ENCODE measurements at places on chromosomes 2 and 18.

GRCh38 chr2:230447455-230448451, 31.8 kb downstream of the SP100 start:
- no peak for DNase-seq

DNA sequence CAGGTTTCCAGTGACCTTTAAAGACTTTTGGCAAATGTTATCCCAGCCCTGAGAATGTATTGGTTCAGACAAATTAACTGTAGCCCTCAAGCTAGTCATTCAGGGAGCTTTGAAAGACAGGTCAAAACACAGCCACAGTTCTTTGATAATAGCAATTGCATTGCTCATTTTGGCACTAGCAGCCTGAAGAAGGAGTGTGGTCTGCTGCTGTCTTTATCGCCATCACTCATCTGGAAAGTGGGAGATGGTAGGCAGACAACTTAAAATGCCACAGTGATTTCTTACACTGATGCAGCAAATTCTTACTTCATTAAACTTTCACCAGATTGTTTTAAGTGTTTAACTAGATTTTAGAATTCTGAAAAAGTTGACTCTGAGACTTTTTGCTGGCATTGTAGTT, 47.2 kb downstream of the DOK6 start:
- no peak for DNase-seq

- DNase-seq = no peak
Measured at GRCh38 chr2:232598293-232598692, 35.1 kb upstream of the EFHD1 start.

- DNase-seq = no peak
Measured at GRCh38 chr2:28068088-28068487, 177.6 kb downstream of the BABAM2 start.

GRCh38 chr2:54380670-54381069, 75.5 kb upstream of the SPTBN1 start:
- no peak for DNase-seq

DNA sequence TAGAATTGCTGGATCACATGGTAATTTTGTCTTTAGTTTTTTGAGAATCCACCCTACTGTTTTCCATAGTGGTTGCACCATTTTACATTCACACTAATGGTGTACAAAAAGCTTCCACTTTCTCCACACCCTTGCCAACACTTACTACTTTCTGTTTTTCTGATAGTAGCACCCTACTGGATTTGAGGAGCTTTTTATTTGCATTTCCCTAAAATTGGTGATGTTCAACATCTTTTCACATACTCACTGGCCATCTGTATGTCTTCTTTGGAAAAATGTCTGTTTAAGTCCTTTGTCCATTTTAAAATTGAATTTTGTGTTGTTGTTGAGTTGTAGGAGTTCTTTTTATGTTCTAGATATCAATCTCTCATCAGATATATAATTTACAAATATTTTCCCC, 3.5 kb downstream of the POLR1A start:
- no peak for DNase-seq

DNA sequence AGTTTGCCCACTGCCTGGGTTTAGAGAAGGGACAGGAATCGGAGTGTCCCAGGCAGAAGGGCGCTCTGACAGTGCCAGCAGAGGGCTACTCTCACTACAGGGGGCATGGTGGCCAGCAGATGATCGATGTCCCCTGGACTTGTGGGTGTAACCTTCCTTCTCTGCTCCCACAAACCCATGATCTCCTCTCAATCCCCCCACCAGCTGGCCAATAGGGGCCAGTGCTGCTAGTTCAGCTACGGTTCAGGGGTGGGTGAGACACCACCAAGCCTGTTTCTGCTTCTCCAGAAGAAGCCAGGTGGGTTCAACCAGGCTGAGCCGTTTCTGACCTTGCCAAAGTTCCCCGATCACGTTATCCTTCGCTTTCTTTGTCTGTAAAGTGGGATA, 1.3 kb downstream of the NPPC start:
- DNase-seq = no peak

DNA sequence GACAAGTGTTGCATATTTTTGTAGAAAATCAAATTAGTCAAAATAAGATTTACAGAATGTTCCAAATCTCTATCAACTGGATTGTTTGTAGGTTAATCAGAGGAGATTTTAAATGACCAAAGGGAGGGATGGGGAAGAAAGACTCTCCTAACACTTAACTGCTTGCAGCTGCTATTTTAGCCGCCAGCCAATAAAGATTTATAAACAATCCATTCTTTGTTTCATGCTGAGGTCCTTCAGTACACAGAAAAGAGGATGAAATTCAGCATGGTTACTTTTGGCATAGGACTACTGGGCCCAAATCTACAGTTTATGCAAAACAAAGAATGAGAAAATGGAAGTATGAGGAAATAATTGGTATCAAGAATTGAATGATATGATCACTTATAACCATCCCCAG, 86.4 kb upstream of the FN1 start:
- DNase-seq = no peak

DNA sequence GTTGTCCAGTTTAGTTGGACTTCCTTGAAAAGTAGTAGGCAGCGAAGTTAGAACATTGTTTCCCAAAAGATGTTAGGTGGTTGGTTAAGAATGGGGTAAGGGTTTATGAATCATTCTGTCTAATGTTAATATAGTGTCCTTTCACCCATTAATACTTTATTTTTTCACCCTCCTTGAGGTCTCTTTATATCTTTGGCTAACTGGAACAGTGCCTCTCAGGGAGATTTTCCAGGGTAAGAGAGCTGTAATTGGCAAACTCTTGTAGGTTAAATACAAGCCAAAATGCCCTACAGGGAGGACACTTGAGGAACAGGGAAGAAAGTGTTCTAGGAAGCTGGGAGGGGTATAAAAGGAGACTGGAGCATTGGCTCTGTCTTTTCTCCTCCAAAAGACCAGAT, 22.3 kb downstream of the C18orf63 start:
- no peak for DNase-seq

DNA sequence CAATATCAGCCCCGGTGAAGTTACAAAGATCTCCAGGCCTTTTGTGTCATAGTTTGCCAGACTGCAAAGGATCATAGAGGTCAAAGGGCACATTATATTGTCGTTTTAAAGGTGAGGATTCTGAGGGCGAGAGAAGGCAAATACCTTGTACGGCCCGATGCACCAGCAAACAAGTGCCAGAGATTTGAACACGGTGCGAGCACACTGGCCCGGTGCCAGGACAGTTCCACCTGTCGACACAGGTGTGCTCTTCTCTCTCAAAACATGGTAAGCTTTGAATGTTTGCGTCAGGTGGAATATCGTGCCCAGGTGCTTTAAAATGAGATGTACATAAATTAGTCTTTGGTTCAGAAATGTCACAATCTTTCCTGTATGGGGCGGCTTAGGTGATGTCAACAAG, 776.1 kb upstream of the ID2 start:
- DNase-seq = no peak

DNA sequence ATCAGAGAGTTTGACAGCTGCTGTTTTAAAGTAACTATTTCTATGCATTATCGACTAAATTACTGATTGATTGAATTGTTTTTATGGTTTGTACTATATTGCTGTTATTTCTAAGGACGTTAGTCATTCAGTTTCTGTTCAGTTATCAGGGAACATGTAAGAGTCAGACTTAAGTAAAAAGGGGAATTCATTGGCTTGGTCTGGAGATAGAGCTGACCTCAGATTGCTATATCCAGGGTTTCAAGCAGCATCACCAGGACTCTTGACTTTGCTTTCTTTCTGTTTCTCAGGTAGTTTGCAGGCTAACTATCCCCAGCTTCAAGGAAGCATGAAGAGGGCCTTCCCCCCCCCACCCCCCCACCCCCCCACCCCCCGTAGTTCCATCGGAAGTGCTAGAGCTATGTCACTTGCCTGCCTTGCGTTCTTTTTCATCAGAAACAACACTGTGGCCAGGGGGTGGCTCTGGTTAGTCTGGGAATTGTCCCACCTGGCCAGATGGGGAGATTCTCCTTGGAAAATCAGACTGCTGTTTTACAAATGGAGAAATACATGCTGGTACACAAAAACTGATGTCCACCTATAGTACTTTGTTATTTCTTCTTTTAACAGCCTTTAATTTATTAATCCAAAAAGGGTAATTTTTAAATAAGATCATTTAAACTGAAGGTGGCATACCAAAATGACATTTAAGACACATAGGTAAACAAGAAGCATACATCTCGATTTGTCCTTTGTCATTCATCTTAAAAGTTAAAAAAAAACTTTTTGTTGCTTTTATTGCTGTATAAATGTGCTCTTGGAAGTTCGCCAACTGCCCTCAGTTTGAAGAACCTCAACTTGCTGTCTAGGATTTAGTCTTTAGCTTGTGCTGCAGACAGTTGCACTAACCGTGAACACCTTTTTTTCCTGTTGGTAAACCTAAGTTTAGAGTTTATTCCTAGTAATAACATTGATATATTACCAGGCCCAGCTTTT, 9.4 kb downstream of the SMAD4 start:
- no peak for DNase-seq

DNA sequence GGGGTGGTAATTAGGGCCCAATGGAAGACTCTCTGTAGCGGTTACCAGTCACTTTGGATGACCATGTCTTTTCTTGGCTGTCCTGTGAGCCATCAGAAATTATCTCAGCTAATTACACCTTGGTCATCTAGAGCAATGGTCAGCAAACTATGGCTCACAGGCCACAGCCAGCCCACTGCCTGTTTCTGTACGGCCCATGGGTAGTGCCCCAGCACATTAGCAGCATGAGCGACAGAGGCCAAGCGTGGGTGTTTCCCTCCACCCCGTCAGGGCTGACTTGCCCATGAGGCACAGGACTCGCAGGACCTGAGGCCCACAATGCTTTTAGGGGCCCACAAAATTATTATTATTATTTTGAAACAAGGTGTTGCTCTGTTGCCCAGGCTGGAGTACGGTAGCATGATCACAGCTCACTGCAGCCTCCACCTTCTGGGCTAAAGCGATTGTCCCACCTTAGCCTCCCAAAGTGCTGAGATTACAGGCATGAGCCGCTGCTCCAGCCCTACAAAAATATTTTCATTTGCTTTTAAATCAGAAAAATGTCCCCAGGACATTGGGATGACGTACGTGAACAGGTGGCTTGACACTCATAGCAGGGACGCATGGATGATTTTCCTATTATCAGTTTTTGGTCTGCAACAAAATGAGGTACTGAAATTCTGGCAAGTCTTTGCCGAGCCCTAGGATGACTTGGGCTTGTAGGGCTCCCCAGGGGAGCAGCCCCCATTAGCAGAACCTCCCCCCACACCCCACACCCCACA, 29.3 kb upstream of the CEP68 start:
- no peak for DNase-seq

DNA sequence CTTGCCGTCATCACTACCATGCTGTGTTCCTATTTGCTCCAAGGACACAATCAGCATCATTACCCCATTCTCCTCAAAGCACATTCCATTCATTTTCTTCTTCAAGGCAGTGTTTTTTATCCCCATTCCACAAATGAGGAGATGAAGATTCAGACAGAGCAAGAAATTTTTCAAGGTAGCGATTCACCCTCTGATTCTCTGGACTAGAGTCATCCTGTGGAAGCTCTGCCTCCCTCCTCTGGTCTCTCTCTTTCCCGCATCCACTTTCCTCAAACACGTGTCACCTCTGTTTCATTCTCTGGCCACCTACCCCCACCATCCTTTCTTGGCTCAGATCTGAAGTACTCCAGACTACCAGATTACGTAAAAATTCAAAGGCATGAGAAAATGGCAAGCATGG, 297.9 kb downstream of the SOX11 start:
- no peak for DNase-seq

DNA sequence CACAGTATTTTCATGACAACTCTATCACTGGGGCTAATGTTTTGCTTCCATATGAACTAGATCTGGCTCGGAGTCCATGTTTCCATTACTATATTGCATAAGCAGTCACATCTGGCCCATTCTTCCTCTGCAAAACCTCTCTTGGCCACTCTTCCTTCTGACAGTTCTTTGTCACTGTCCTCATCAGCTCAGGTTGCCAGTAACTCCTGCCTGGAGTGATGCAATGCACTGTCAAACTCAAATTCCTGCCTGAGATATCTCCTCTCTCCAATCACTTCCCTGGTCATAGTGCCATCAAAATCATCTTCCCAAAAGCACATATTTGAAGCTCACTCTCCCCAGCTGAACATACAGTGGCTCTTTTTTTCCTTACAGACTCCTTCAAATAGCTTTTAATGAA, 66.1 kb downstream of the COLEC12 start:
- no peak for DNase-seq

DNA sequence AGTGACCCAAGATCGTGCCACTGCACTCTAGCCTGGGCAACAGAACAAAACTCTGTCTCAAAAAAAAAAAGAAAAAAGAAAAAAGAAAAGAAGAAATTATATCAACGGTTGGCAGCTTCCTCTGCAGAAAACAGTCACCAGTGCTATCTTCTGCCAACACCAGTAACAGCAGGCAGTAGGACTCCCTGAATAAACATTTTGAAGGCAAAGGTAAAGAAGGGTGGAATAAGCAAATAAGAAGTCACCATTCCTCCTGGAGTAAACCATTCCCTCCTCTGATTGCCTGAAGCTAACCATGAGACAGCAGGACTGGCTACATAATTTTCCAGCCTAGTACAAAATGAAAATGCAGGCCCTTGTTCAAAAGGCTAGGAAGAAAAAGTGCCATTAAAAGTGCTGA, 9.0 kb upstream of the RNF103 start:
- no peak for DNase-seq

DNA sequence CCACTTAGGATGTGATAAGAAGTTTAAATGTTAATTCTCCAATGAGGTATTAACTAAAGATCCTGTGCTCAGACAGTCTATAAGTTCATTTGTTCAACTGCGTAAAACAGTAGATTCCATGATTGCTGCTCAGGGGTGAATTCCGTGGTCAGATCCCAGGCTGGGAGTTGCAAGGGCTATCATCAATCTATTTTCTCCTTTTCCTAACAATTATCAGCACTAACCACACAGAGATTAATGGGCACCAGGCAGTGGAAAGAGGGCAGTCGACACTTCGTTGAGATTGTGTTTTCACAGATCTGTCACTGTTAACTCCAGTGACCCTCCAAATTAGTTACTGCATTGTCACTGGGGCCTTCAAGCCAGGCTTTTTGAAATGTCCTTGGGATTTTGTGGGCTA, 154.1 kb upstream of the SPRED2 start:
- no peak for DNase-seq

- DNase-seq = no peak
Measured at GRCh38 chr2:20304411-20304810, 46.2 kb downstream of the PUM2 start.

DNA sequence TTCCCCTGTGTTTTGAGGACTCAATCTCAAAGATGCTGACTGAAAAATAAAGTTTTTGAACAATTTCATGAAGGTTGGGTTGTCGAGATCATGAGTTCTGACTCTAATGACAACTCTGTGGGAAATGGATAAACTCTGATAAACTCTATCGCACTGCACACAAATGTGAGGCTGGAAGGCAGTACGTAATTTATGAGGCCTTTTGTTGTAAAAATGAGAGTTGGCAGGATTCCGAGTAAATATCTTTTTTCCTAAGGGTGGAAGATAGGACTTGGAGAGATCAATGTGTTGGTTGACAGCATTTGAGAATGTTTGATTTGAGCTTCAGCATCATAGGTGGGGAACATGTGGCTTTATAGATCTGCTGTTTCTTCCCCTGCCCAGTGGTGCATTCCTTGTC, 90.4 kb downstream of the SPTBN1 start:
- DNase-seq = no peak

GRCh38 chr2:173307293-173307692, 47.4 kb upstream of the CDCA7 start:
- no peak for DNase-seq
